ENCODE measurements at places on chromosomes 1 and 21.

DNA sequence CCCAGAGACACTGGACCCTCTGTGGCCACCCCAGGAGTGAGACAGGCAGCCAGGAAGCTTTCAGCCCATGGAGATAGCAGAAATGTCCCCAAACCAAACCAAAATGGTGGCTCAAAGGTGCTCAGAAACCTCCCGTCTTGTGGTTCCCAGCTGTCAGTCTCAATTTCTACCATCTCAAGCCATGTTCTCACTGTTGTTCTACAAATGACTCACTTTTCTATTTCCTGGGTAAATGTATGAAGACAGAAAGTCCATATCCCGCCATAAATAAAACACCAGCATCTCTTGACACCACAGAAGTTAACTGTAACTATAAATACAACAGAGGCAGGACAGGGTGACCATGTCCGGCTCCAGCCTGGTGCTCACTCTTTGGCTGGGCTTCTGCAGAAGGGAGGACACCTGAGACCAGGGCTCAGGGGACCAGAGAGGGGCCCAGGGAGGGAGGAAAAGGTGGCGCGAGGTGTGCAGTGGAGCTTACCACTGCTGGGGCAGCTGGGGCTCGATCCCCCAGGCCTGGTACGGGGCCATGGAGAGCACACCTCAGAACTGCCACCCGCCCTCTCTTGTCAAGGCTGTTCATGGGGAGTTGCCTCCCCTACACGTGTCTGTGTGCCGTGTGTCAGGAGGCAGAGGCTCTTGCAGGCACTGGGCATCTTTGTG, 43.6 kb downstream of the EPHB2 start:
- DNase-seq = no peak

DNA sequence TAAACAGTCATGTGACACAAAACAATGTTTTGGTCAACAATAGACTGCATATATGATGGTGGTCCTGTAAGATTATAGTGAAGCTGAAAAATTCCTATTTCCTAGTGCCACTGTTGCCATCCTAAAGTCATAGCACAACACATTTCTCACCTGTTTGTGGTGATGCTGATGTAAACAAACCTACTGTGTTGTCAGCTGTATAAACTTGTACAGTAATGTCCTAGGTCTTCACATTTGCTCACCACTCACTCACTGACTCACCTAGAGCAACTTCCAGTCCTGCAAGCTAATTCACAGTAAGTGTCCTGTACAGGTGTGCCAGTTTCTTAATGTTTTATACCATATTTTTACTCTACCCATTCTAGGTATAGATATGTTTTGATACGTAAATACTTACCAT, 326.1 kb upstream of the USP24 start:
- no peak for DNase-seq

DNA sequence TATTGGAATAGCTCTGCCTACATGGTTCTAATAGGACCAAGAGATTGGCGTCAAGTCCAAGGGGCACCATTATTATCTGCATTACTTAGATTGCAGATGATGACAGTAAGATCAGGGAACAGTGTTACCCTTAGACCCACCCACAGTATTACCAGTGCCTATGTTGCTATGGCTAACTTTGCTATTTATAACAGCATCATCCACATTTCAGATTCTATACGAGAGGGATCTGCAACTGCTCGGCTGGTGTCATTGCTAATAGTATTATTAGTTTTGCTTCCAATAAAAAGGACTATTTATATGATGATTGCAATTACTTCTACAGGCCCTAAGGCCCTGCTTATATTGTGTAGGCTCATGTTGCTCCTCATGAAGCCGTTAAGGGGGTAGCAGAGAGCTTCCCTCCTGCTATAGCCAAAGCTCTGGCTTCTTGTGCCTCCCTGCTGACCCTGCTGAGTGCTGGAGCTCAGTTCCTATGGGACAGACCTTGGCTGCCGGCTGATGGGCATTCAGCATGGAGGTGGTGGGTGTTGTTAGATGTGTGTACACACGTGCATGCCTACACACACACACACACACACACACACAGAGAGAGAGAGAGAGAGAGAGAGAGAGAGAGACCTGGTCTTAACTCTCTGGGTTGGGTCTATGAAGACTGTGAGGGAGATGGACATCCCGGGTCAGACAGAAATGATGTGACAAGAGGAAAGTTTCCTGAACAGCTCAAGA, 1.3 kb downstream of the BCAN start:
- DNase-seq = no peak

DNA sequence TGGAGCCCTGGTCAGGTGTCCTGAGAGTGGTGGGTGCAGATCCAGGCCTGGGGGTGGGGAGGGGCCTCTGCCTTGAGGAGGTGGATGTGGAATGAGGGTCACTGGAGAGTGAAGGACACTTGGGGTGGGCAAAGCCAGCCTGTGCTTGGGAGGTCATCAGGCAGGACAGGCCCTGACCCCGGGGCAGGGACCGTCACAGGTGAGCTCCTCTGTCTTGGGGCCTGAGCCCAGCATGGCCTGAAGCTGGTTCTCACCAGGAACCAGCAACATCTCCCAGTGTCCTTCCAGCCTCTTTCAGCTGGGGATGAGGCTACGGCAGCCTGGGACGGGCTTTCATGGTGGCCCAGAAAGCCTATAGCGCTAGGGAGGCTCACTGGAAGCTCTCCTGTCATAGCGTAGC, 831 bp upstream of the KRTAP10-2 start:
- no peak for DNase-seq

- DNase-seq = no peak
These were observed 141.1 kb upstream of the IRF2BP2 start for GRCh38 chr1:234750922-234751627.

- DNase-seq = no peak
These were observed 1182.6 kb upstream of the B3GALT2 start for GRCh38 chr1:194369060-194369459.

DNA sequence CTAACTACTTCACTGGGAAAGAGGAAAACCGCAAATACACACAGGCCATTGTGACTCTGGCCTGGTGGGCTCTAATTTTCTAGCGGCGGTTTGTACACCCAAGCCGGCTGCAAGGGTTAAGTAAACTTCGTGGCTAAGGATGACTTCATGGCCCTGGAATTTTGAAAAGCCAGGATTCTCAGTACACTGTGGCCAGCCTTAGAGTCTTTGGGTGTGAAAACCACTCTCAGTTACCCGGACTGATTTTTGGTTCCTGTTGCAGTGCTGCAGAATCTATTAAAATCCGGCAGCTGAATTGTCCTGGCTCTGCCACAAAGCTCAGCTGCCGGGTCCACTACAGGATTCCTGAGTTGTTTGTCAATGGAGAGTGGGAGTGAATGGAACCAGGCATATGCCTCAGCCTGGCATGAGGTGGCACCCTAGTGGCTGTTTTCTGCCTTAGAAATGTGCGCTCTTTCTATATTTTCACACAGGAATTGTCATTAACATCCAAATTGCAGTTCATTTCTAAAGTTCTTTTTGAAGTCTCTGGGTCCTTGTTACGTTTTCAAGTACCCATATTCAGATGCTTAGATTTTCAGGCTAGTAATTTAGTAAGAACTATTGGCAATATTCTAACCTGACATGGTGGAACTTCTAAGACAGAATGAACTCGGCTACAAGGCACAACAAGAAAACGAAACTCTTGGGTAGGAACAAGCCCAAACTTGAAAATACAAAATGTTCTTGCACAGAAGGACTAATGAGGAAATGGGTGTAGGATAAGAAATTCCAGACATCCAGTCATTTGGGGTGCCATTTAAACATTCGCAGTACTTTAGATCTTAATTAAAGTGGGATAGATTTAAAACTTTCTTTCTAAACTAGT, 255.9 kb downstream of the NFIA start:
- no peak for DNase-seq

DNA sequence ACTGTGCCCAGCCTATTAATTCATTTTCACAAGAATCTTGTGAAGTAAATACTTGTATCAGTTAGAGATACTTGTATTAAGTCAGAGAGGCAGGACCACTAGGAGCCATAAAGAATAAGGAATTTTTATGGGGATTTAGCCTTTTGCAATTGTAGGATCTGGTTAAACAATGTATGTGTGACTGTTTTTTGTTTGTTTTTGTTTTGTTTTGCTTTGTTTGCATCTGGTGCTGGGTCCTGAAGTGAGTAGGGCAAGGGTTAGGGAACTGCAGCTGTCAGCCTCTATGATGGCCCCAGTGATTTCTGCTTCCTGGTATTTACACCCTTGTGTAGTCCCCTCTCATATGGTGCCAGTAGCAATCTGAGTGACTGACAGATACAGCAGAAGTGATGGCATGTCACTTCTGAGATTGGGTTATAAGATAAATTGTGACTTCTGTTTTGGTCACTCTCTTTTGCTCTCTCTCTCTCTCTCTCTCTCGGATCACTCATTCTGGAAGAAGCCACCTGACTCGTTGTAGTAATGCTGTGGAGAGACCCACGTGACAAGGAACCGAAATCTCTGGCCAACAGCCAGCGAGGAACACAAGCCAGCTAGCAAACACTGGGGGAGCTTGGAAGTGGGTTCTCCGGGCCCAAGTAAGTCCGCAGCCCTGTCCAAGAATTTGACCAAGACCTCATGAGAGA, 96.2 kb upstream of the MARK1 start:
- DNase-seq = no peak

All from naive thymus-derived CD8-positive, alpha-beta T cell (primary cell).